ENCODE measurements at places on chromosomes 7 and 10.
A peak's percentile ranks its signal among the peaks of the same experiment; 100 is the strongest.

DNA sequence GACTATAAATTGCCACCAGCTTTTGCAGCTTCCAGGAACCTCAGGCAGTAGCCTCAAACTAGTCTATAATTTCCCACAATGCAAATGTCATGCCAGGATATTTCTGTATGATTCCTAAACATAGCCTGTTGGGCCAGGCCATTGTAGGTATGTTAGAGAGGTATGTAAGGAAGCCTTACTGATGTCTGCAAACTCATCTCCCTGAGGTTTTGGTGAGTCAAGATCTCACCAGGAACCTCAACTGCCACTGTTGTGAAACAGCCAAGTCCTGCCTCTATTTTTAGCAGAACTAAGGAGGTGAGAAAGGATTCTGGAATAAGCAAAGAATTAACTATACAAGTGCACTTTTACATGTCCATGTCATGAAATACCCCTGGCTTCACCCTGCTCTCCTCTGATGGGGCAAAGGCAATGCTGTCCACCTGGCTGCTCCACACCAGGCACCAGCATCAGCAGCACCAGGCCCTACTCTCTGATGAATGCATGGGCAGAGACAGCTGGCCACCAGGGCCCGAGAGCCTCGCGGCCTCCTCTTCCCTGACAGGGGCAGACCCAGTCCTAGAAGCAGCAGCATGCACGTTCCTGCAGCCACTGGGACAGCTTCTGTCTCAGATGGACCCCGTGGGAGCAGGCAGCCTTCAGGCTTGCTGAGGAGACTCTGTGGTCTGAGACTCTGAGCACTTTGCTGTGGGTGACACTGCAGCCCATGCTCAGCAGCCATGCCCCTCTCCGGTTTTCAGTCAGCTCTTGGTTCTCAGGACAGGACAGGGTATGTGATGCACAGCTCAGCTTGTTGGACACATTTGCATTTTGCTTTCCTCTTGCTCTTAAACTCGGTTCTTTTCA, 147.3 kb downstream of the ZMYND11 start:
- DNase-seq = no peak

DNA sequence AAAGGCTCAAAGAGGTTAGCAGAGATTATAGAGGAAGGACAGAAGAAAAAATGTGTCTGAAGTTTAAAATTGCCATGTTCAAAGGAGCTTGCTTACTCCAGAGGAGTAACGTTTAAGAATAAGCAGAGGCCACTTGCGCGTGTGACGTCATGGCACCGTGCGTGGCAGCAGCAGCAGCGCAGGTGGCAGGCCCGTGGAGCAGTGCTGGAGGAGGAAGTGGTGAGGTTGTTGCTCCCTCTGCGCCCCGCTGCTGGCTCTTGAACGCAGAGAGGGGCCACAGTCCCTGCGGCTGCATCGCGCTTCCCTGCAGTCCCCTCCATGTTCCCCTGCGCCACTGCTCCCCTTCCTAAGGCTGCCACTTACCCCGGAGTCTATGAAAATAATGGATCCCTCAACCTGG, 37.5 kb downstream of the GDI2 start:
- DNase-seq = peak; percentile 27

- DNase-seq = no peak
These were observed 297.2 kb downstream of the RPS24 start for GRCh38 chr10:78330884-78331283.

DNA sequence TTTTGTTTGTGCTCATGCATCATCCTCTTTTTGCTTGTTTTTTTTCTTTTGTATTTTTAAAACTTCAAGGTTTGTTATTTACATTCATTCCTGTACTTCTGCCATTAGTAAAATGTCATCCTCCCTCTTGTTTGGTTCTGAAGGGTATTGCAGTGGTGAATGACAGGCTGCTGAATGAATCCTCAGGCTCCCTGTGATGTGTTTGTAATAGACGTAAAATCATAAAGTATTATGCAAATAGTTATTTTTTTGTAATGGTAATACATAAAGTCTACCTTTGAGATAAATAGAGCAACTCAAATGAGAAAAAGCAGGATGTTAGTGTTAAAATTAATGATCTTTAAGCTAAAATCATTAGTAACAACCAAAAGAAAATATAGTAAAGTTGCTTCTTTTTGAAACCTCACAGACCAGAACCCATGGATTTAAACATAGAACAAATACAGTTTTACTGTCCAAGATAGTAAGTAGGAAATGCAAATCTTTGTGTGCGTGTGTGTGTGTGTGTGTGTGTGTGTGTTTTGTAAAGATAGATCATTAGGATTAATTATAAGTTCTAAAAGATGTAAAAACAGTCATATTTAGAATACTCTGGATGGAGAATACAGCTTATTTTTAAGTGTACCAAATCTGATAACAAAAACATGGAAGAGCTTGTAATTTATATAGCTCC, 4.5 kb downstream of the GLCCI1 start:
- DNase-seq = no peak

- DNase-seq = no peak
These were observed 185.8 kb downstream of the GRM8 start for GRCh38 chr7:127066974-127067373.

GRCh38 chr7:128877756-128878120, 15.1 kb downstream of the ATP6V1F start:
- no peak for DNase-seq

- DNase-seq = no peak
These were observed 14.9 kb downstream of the PFKFB3 start for GRCh38 chr10:6217611-6218010.

GRCh38 chr10:119020627-119020946, 8.9 kb upstream of the NANOS1 start:
- DNase-seq = no peak

GRCh38 chr7:69873512-69873911, 275.2 kb downstream of the AUTS2 start:
- DNase-seq = no peak

DNA sequence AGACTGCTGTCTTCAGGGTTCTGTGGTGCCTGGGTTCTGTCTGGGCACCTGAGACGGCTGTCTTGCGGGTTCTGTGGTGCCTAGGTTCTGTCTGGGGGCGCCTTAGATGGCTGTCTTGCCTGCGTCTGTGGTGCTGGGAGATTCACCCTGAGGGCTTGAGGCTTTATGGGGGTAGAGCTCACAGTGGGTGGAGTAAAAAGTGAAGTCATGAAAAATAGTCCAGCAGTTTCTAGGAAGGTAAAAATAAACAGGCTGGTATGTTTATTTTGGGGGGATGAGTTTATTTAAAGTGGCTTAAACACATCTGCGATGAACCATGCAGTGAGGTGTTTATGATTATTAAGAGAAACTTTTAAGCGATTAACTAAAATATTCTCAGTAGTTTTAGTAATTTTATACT, 64.2 kb downstream of the NKX6-2 start:
- no peak for DNase-seq

DNA sequence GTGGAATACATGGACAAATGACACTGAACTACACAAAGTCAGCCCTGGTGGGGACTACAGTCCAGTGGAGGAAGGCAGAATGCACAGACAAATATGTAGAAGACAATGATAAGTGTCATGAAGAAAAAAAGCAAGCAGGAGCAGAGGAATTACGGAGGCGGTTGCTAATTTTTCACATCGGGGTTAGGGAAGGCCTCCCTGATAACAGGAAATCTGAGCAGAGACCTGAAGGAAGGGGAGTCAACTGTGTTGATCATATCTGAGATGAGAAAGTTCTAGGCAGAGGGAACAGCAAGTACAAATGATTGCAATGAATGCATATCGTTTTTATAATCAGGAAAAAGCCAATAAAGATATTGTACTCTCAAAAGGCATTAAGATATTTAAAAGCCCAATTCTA, 14.0 kb downstream of the KIAA1549 start:
- no peak for DNase-seq

Measured in activated CD4-positive, CD25-positive, alpha-beta regulatory T cell (primary cell).